ENCODE measurements at places on chromosomes 3 and 15. TPM values are rescaled to one million over a fixed set of nuclear protein-coding genes. Genes with fewer than 3 reads are reported as not detected.

The STRA6 gene
- 26.3 TPM for polyA plus RNA-seq

DNA sequence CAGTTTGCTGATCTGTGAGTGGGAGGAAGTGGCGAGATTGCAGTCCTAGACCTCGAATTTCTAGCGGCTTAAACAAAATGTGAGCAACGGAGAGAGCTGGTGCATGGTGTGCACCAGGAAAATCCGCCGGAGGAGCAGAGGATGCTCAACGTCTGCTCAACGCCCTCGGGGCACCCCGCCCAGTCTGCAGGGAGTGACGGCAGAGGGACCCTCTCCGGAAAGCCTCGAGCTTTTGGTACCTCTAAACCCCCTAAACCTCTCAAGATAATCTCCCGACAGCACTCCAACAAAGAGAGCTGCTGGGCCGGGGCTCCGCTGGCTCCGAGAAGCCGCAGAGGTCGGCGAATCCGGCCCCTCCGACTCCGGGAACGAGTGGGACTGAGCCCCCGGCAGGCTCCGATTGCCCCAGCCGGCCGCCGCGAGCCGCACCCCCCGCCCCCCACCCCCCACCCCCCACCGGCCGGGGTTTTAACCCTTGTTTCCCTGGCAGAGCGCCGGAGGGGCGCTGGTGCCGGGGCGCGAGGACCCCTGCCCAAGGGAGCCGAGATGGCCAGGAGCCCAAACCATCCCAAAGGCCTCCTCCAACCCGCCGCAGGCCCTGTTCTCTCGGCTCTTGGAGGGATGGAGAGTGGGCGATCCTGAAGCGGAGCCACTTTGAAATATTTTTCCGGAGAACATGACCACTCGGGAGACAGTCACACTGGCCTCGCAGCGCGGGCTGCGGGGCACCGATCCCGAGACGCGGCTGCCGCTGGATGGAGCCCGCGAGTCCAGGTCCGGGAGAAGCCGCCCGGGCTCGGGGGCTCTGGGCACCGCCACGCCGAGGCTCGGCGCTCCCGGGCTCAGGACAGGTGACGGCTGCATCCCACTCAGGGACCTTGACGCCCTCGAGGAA, 1.5 kb downstream of the MEGF11 start:
- DNase-seq = no peak

GRCh38 chr15:91150502-91151160, 50.6 kb downstream of the SV2B start:
- no peak for DNase-seq

DNA sequence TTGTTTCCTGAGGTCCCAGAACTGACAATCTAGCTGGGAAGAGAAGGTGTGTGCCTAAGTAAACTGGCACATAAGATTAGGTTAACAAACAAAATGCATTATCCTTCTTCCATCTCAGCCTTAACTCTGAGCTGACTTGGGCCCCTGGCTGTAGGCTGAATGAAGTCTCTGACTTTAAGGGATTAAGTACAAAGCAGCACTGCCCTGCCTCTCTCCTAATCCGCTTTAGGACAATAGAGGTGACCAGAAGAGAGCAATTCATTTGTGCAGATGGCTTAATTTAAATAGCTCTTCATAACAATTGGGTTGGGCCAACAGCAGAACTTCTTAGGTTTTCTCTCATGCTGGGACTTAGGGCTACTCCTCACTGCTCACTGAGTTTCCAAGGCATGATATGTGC, 181.6 kb upstream of the SOX14 start:
- DNase-seq = no peak

GRCh38 chr3:8529738-8530525, 28.3 kb downstream of the LMCD1 start:
- DNase-seq = no peak

DNA sequence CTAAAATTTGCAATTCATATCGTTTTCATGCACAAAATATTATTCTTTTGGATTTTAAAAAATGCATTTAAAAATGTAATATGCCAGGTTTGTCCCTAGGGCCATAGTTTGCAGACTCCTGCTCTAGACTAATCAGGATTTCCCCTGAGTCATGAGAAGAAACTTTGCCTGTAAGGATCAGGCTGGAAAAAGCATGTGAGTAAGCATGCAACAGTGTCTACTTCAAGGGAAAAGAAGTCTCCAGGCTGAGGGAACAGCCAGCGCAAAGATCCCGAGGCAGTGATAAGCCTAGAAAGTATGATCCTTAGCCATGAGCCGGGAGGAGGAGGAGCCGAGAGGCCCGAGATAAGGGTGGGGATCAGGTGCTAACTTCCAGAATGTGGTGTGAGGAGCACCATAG, 382.8 kb upstream of the CFAP20DC start:
- no peak for DNase-seq

All from left renal cortex interstitium (tissue), 4 donors.